ENCODE measurements at places on chromosomes 3 and 15.

GRCh38 chr15:44193651-44194322, 1.3 kb downstream of the FRMD5 start:
- DNase-seq: peak; percentile 57

DNA sequence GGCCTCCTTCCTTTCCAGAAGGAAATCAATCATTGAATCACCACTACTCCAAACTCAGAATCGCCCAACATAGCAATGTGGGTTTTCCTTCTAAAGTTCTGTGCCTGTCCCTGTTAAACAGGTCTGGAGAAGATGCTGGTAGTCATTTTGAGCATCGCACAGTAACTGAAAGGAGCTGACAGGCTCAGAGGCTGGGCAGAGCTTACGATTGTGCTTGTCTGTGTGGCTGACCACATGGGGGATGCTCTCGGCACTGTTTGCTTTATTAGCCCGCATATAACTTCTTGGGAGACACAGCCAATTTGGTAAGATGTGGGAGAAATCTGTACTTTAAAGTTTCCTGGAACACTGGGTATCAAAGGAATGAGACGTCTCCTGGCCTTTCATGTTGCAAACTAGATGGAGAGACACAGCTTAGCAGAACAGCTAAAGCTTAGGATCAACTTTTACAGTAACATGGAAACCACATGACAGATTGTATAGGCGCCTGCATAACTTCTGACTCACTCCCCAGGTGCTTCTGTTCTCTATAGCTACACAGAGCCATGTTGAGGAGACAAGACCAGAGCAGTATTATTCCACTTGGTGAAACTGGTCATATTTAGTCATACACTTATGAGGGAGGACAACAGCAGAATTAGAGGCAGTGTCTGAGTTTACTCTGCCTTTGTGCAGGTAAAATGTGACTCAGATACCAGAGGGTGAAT, 374.1 kb downstream of the RORA start:
- DNase-seq: no peak

- DNase-seq: no peak
These were observed 42.8 kb upstream of the FBXL22 start for GRCh38 chr15:63554337-63554927.

- no peak for DNase-seq
These were observed 213.5 kb upstream of the CDIN1 start for GRCh38 chr15:36365963-36366362.

GRCh38 chr3:150225986-150226385, 182.1 kb upstream of the TSC22D2 start:
- DNase-seq: no peak

- DNase-seq: no peak
These were observed 36.1 kb downstream of the CLDN18 start for GRCh38 chr3:138046085-138046484.

DNA sequence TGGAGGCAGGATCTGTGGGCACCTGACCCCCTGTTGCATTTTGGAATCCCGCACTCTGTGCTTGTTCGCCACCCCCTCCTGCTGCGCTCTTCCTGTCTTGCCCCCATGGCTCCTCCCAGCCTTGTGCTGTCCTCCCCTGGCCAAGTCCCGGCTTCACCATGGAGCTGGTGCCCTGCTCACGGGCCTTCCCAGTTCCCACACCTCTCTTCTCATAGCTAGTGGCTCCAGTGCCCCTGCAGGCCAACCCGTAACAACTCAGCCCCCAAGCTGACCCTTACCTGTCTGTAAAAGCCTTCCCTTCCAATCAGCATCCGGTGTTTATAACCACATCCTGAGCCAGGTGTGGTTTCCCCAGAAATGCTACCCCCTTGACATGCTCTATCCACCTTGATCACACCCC, 407.7 kb upstream of the C2CD4B start:
- DNase-seq: no peak

DNA sequence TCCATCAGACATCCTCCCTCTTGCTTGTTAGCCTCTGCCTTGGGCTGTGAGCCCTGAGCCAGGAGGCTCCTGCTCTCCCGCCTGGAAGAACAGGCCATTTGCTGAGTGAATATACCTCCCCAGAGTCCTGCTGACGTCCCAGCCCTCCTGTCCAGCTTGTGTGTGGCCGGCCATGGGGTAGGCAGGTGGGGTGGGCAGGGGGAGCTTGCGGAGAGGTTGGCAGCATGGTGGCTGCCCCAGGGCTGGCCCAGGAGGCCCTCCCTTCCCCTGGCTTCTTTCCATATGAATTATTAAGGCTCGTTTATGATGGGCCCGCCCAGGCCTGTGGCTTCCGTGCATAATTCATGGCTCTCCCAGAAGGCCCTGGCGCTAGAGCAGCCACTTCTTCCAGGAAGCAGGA, 18.7 kb downstream of the CACNA2D2 start:
- no peak for DNase-seq

DNA sequence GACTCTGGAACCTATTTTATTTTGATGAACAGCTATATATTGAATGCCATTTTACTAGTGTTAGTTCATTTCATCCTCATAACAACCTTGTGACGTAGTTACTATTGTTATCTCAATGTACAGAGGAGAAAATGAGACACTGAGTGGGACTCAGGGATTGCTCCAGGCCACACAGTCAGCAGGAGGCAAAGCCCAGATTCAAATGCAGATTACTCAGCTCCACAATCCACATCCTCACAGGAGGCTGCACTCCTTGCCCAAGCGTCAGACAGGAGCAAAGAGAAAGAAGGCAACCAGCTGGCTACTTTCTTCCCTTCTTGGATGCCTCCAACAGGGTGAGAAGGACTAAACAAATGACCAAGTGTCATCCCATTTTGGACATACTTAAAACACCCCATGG, 92.0 kb upstream of the CCDC54 start:
- peak; percentile 69 for DNase-seq

GRCh38 chr15:25939122-25939521, 76.0 kb upstream of the ATP10A start:
- no peak for DNase-seq

DNA sequence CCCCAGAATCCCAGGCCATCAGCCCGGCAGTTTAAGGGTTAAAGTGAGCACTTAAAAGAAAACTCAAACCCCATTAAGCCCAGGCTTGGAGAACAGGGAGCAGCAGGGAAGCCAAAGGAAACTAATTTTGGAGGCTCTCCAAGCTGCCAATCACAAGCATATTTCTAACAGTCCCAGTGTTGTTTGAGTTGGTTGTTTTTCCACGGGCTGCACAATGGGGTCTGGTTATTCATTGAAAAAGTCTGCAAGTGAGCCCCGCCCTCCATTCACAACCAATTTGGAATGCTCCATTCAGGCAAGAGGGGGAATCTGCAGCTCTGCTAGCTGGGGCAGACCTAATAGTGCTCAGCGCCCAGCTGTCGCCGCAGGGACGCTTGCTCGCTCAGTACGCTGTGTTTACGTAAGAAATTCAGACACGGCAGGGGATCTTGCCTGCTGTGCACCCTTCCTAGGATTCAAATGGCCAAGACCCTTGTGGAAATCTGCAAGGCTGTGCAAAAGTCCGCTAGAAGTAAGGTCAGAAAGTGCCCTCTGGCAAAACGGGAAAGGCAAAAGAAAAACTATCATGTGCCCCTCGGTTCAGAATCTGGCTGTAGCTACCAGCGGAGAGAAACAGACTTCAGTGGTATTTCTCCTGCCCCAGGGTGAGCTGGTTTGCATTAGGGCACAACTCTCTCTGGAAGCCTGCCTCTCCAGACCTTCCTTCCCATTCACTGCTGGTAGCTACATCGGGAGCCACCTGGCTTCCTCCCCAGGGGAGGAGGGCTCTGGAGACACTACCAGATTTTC, 11.0 kb downstream of the ETV5 start:
- DNase-seq: peak; percentile 96

- DNase-seq: no peak
These were observed 21.4 kb downstream of the GP9 start for GRCh38 chr3:129082026-129082425.

GRCh38 chr3:20015525-20015924, 3.5 kb upstream of the PP2D1 start:
- no peak for DNase-seq

DNA sequence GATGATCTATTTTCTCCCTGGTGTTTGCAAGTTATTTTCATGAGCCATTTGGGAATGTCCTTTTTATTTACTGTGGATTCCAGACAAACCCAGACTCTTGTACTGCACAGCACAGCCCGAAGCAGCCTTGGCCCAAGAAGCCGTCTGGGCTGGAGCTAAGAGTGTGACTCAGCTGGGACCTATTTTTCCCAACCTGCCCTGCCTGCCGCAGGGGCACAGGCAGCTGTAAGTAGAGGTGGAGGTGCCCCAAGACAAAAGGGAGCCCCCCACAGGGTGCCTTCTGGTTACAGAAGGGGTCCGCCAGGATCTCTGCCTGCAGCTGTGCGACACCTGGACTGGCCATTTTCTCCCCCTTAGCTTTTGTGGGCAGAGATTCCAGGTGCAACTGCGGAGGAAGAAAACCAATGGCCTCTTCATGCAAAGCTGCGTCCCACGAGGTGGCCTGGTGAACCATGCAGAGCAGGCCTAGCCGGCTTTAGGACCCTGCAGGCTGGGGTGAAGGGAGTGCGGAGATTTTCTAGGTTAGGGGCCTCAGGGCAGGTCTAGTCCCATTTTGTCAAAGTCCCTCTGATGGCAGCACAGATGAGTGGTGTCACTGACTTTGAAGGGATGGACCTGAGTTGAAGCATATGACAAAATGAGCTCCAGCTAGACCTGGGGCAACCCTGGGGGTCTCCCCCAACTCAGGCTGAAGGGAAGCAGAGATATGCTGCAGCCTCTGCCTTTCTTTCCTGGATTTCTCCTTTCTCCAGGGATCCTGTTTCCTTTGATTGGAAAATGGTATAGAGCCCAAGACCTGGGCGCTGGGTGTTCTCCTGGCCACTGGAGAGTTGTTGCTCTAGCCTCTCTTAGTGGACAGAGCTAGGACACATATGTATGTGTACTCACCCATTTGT, 131.2 kb downstream of the KLF13 start:
- peak; percentile 72 for DNase-seq

GRCh38 chr3:24829011-24829581, 334.4 kb upstream of the THRB start:
- DNase-seq: peak; percentile 81

GRCh38 chr15:52233405-52233804, 42.2 kb upstream of the GNB5 start:
- DNase-seq: peak; percentile 50

DNA sequence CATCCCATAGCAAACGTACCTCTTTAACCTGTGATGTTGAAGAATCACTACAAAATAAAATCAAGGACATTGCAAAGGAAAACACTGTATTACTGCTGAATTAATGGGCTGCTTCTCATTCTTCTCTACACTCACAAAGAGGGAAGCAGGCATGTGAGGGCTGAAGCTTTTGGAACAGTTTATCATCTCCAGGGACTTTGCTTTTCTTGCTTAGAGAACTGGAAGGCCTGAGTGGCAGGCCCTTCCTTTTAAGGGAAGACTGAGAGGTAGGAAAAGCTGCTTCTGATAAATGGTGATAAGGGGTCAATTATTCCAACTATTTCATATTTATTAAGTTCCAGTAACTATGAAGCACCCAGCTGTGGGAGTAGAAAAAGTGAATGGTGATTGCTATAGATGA, 649.6 kb downstream of the NTRK3 start:
- no peak for DNase-seq

- DNase-seq: no peak
These were observed 323.3 kb downstream of the DIPK2A start for GRCh38 chr3:144294659-144295538.

- no peak for DNase-seq
These were observed 919.3 kb downstream of the TUSC7 start for GRCh38 chr3:117628823-117629291.

DNA sequence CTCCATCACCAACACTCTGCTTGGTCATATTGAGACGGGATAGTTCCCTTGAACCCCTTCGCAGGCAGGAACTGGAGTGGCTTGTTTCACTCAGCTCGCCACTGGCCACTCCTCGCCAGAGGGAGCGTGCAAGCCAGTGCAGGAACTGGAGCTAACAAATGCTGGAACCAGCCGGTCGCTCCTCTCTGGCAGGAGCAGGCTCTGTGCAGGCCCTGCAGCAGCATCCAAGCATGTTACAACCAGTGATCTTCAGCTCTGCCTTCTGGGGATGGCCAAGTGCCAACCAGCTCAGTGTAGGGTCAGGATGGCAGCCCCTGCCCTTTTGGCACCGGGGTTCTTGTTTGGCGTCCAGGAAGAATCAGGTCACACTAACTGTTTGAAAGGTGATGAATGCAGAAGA, 329.0 kb upstream of the AZI2 start:
- no peak for DNase-seq

GRCh38 chr3:107198581-107199181, 178.6 kb upstream of the CCDC54 start:
- no peak for DNase-seq

DNA sequence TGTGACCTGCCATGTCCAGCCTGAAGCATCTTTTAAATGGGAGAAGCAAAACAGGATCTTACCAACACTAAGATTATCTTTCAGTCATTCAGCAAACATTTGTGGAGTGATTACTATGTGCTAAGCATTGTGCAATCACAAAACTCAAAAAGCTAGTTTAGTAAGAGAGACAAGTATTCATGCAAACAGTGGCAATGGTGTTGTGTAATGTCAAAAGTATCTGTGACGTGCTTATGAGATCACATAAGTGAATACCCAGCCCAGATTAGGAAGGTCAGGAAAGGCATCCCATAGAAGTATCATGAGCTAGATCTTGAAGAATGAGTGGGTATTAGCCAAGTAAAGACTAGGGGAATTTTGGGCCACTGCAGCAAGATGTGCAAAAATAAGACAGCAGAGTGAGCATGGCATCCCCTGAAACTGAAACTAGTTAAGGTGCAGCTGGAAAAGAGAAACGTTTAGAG, 32.1 kb downstream of the SEC62 start:
- DNase-seq: no peak

- DNase-seq: peak; percentile 53
These were observed 243.3 kb upstream of the COL8A1 start for GRCh38 chr3:99394831-99395778.

DNA sequence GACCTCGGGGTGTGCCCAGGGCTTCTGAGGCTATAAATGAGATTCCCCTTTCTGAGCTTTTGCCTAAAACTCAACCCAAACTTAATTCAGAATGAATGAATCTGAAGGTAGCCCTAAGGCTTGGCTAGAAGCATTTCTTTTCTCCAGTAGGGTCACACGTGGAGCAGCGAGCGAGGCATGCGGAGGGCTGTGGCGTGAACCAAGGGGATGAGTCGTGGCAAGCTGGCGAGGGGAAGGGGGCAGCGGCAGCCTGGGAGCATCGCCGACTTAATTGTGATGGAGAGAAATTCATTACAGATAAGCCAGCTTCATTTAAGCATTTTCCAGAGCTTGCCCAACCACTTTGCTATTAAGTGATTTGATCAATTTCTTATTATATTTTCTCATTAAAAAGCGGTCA, 79.9 kb downstream of the CHSY1 start:
- no peak for DNase-seq
